ENCODE measurements at places on chromosomes 5 and 9. TPM values are rescaled to one million over a fixed set of nuclear protein-coding genes. Genes with fewer than 3 reads are reported as not detected.
A peak's percentile ranks its signal among the peaks of the same experiment; 100 is the strongest.

GRCh38 chr5:139064613-139065012 lies 133.6 kb downstream of the SIL1 start:
- no peaks in the 10 kb centered on the region for H3K36me3 ChIP-seq
- H3K4me1 ChIP-seq = peaks cover 37% of the 10 kb centered on the region
- H3K4me3 ChIP-seq = no peak overlapping the region
- H3K27me3 ChIP-seq = no peaks in the 10 kb centered on the region

DNA sequence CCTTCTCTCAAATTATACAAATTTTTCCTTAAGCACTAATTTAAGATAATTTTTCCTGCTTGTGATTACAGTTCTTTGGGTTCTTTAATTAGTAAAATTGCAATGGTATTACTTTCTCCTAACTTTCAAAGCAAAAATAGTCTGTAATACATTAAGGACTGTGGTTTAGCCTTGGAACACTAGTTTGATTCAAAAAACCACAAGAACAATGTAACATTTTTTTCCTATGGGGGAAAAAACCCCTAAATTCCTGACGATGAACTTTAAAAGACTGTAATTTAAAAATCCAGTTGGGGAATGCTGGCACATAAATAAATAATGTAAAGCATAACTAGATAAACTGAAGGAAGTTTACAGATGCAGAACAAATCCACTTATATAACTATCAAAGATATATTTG lies 65.3 kb downstream of the CDC14B start:
- peaks cover 10% of the 10 kb centered on the region for H3K36me3 ChIP-seq
- no peak for DNase-seq
- H3K4me3 ChIP-seq = no peak overlapping the region
- no peaks in the 10 kb centered on the region for H3K27me3 ChIP-seq
- peaks cover 39% of the 10 kb centered on the region for H3K4me1 ChIP-seq
- peak overlapping the region; percentile 41 for H3K27ac ChIP-seq

DNA sequence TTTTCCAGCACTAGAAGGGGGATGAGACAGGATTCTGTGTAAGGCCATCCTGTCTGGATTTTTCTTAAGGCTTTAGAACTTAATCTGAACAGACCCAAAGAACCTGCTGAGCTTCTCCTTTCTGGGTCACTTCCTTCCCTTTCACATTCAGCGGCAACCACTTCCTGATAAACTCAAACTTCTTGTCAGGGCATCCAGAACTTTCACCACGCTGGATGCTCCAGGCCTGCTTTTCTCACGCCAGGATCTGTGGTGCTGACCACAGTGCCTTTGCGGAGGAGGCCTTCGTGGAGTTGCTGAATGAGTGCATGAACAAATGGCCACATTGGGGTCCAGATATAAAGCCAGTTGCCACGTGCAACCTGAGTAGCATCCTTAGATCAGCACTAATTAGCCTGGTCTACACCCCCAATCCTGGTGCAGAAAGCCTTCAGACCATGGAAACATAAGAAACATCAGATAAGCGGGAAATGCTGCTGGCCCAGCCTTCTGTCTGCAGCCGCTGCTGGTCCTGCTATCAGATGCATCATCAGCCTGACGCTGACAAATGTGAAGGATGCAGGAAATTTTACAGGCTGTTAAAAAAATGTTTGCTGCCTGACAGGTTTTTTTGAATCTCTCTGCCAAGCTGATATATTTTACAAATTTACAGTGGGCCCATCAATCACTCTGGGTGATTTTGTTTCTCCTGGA lies 75.3 kb upstream of the BARHL1 start:
- peaks cover 51% of the 10 kb centered on the region for H3K27me3 ChIP-seq
- no peak overlapping the region for H3K4me3 ChIP-seq
- no peak for DNase-seq
- H3K4me1 ChIP-seq = no peaks in the 10 kb centered on the region
- H3K36me3 ChIP-seq = no peaks in the 10 kb centered on the region
- no peak overlapping the region for H3K27ac ChIP-seq

- H3K4me3 ChIP-seq = no peak overlapping the region
- peaks cover 17% of the 10 kb centered on the region for H3K36me3 ChIP-seq
- H3K27ac ChIP-seq = no peak overlapping the region
These were observed 3.1 kb downstream of the URM1 start for GRCh38 chr9:128374221-128374675.

DNA sequence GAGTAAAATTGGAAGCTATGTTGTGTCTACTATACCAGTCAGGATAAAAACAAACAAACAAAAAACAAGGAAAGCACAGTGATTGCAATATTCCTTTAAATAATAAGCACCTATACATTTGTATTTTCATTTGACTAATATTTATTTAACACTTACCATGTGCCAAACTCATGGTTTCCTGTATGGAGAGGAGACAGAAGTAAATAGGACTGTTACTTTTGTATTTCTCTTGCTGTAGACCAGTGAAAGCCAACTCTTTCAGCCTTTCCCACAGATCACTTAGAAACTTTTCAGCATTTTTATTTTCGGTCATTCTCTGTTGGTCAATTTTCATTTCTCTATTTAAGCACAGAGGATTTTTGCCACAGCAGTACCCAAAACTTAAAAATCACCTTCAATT lies 4.5 kb downstream of the CMYA5 start:
- H3K4me1 ChIP-seq = peaks cover 42% of the 10 kb centered on the region
- no peak for DNase-seq
- H3K4me3 ChIP-seq = peak overlapping the region; percentile 77

GRCh38 chr9:127102788-127103187 lies 19.6 kb downstream of the ANGPTL2 start:
- peak overlapping the region; percentile 87 for H3K27ac ChIP-seq
- peaks cover 93% of the 10 kb centered on the region for H3K4me1 ChIP-seq
- no peaks in the 10 kb centered on the region for H3K27me3 ChIP-seq
- no peak for DNase-seq
- H3K36me3 ChIP-seq = peaks cover 20% of the 10 kb centered on the region

- H3K4me3 ChIP-seq = no peak overlapping the region
- no peak for DNase-seq
- H3K4me1 ChIP-seq = no peaks in the 10 kb centered on the region
- H3K27ac ChIP-seq = no peak overlapping the region
These were observed 601.2 kb upstream of the TYRP1 start for GRCh38 chr9:12091865-12092527.

GRCh38 chr9:26261503-26262330 lies 583.5 kb upstream of the TUSC1 start:
- H3K36me3 ChIP-seq = no peaks in the 10 kb centered on the region
- H3K4me3 ChIP-seq = no peak overlapping the region
- H3K27ac ChIP-seq = no peak overlapping the region
- H3K4me1 ChIP-seq = no peaks in the 10 kb centered on the region
- H3K27me3 ChIP-seq = no peaks in the 10 kb centered on the region

DNA sequence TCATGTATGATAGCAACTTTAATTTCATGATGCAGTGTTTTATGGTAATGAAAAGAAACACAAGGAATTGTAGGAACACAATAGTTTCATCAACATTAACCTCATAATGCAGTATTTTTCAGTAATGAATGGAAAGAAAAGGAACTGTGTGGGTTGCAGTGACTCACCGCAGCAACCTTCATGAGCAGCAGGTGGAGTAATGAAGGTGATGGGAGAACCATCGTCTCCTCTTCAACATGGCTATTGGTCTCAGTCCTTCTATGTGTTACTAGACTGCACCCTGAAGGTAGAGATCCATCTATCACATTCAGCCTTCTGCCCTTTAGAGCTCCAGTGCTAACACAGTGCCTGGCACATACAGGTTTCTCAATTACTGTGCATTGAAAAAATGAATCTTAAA lies 58.0 kb downstream of the TMEM215 start:
- H3K36me3 ChIP-seq = no peaks in the 10 kb centered on the region
- H3K4me1 ChIP-seq = no peaks in the 10 kb centered on the region
- H3K4me3 ChIP-seq = no peak overlapping the region
- H3K27me3 ChIP-seq = peaks cover 33% of the 10 kb centered on the region
- H3K27ac ChIP-seq = no peak overlapping the region

GRCh38 chr9:22158927-22159346 lies 149.8 kb upstream of the CDKN2B start:
- H3K4me3 ChIP-seq = no peak overlapping the region
- peaks cover 27% of the 10 kb centered on the region for H3K4me1 ChIP-seq
- peak overlapping the region; percentile 10 for H3K27ac ChIP-seq
- no peaks in the 10 kb centered on the region for H3K27me3 ChIP-seq

- no peaks in the 10 kb centered on the region for H3K4me1 ChIP-seq
- H3K27me3 ChIP-seq = peaks cover 96% of the 10 kb centered on the region
- H3K4me3 ChIP-seq = no peak overlapping the region
These were observed 66.0 kb upstream of the SIMC1 start for GRCh38 chr5:176172246-176172645.

- H3K4me3 ChIP-seq = no peak overlapping the region
- peaks cover 5% of the 10 kb centered on the region for H3K4me1 ChIP-seq
- DNase-seq = no peak
- no peak overlapping the region for H3K27ac ChIP-seq
These were observed 34.1 kb upstream of the IL31RA start for GRCh38 chr5:55817030-55817429.

GRCh38 chr9:23582836-23583235 lies 243.2 kb downstream of the ELAVL2 start:
- no peaks in the 10 kb centered on the region for H3K36me3 ChIP-seq
- no peak for DNase-seq
- H3K4me3 ChIP-seq = no peak overlapping the region
- no peaks in the 10 kb centered on the region for H3K27me3 ChIP-seq
- H3K4me1 ChIP-seq = peaks cover 20% of the 10 kb centered on the region

DNA sequence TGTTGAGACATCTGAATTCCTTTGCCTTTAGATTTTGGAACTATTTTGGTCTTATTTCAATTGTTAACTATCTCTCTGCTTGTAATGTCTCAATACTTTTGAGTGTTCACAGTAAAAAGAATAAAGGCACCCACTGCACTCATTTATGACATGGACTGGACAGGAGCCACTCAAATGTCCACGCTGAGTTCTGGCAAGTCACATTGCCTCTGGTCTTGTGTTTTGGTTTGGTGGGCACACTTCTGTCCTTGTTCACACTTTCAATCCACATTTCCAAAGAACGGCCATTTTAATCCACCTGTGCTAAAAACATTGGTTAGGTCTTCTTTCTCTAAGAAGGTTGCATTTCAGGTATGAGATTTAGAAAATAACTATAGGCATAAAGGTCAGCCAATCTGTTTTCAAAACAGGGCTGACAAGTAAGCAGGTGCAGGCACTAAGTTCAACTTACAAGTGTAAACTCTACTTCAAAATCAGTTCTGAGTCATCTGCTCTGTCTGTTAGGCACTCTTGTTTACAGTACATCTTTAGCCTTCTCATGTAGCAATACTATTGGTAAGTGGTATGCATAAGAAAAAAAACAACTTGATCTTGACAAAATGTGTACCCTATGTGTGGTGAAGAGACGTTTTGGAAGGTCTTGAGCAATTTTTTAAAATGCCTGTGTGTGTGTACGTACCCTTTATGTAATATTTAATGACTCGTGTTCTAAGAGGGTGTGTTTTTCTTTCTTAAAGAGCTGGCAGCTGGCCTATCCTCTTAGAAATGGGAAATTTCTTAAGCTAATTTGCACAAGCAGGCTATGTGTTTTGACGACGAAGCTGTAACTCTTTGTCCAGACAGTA lies 31.5 kb upstream of the ZFAND5 start:
- no peaks in the 10 kb centered on the region for H3K4me1 ChIP-seq
- no peak for DNase-seq
- no peaks in the 10 kb centered on the region for H3K36me3 ChIP-seq
- no peak overlapping the region for H3K4me3 ChIP-seq
- no peaks in the 10 kb centered on the region for H3K27me3 ChIP-seq

DNA sequence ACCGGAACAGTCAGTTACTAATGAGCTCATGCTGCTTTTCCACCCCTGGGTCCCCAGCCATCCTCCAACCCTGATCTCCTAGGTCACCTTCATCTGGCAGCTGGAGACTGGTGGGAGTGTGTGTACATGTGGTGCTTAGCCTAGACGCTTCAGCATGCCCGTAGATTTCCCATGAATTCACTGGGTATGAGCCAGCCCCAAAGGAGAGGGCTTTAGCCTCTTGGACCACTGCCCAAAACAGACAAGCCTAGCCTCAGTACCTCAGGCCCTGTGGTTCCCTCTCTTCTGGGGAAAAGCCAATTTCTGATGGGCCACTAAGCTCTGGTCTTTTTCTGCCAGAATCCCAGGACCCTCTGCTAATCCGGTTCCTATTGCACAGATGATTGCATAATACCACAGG lies 48.0 kb upstream of the ASTN2 start:
- H3K27me3 ChIP-seq = peaks cover 26% of the 10 kb centered on the region
- DNase-seq = no peak
- no peak overlapping the region for H3K27ac ChIP-seq
- no peak overlapping the region for H3K4me3 ChIP-seq
- no peaks in the 10 kb centered on the region for H3K36me3 ChIP-seq

- H3K4me1 ChIP-seq = peaks cover 15% of the 10 kb centered on the region
- H3K27me3 ChIP-seq = no peaks in the 10 kb centered on the region
- no peak overlapping the region for H3K4me3 ChIP-seq
These were observed 117.2 kb downstream of the RPS23 start for GRCh38 chr5:82160948-82161347.

DNA sequence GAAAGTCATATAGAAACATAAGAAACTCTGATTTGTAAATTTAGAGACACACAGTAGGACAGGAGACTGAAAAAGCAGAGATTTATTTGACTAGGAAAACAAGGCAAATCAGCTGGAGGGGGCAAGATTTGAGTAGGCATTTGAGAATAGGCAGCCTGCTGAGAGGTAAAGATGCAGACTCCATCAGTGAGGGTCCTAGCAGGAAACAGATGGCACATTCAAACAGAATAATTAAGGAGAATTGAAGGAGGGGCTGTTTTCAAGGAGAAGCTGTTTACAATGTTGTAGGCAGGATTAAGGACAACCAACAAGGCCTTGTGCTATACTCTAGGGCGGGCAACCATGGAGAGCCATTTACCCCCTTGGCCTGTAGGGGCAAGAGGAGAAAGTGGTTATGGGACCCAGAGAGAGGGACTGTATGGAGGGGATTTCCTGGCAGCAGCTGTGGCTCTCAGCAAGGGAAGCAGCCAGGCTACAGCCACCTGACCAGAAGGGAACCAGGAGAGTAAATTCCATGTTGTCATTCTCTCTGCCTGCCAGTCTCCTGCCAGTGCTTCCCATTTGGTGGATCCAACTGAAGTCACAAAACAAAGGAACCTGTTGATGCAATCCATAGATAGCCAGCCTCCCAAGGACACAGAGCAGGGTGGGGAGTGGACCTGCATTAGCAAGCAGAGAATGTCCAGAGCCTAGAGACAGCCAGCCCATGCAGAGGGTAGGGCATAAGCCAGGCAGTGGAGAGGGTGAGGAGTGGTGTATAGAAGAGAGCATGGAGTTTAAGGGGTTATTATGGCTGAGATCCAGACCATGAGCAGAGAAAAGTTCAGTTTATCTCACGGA lies 38.2 kb downstream of the PAPPA start:
- H3K27me3 ChIP-seq = no peaks in the 10 kb centered on the region
- H3K27ac ChIP-seq = no peak overlapping the region
- H3K36me3 ChIP-seq = no peaks in the 10 kb centered on the region
- no peak overlapping the region for H3K4me3 ChIP-seq
- DNase-seq = no peak

GRCh38 chr9:129258124-129258822 lies 80.2 kb upstream of the IER5L start:
- peaks cover 34% of the 10 kb centered on the region for H3K4me1 ChIP-seq
- H3K27me3 ChIP-seq = peaks cover 25% of the 10 kb centered on the region
- H3K27ac ChIP-seq = peak overlapping the region; percentile 27
- no peaks in the 10 kb centered on the region for H3K36me3 ChIP-seq
- peak; percentile 92 for DNase-seq
- H3K4me3 ChIP-seq = peak overlapping the region; percentile 54

- H3K4me3 ChIP-seq = no peak overlapping the region
- no peak overlapping the region for H3K27ac ChIP-seq
- H3K4me1 ChIP-seq = no peaks in the 10 kb centered on the region
- H3K36me3 ChIP-seq = no peaks in the 10 kb centered on the region
These were observed 78.0 kb upstream of the LHFPL2 start for GRCh38 chr5:78726571-78726970.

The BTNL3 gene
- not detected for total RNA-seq

The PLPPR1 gene
- total RNA-seq = not detected

The CDC25C gene
- not detected for total RNA-seq

The ANGPTL2 gene
- 35.7 TPM for total RNA-seq

The SHLD3 gene
- 2.4 TPM for total RNA-seq

The NTRK2 gene
- total RNA-seq = 3.8 TPM

The ANKRD34B gene
- not detected for total RNA-seq

The TMEM232 gene
- total RNA-seq = 3.6 TPM

Measured in left ventricle myocardium inferior (tissue), 1 donor.